ENCODE measurements at places on chromosomes 5 and 9.

GRCh38 chr9:120765910-120766425 is 27.2 kb downstream of the FBXW2 start:
- DNase-seq, result no peak

DNA sequence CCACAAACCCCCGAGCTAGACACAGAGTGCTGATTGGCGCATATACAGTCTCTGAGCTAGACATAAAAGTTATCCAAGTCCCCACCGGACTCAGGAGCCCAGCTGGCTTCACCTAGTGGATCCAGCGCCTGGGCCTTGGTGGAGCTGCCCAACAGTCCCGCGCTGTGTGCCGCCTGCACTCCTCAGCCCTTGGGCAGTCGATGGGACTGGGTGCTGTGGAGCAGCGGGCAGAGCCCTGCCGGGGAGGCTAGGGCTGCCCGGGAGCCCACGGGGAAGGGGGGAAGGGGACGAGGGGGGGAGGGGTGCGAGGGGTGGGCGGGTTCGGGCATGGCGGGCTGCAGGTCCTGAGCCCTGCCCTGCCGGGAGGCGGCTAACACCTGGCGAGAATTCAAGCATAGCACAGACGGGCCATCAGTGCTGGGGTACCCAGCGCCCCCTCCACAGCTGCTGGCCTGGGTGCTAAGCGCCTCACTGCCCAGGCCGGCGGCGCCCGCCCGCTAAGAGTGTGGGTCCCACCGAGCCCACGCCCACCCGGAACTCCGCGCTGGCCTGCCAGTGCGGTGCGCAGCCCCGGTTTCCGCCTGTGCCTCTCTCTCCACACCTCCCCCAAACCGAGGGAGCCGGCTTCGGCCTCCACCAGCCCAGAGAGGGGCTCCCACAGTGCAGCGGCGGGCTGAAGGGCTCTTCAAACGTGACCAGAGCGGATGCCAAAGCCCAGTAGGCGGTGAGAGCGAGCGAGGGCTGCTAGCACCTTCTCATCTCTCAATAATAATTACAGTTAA is 391.2 kb upstream of the NUDT12 start:
- no peak for DNase-seq

- DNase-seq, result no peak
Measured at GRCh38 chr5:124584991-124585715, 161.3 kb downstream of the ZNF608 start.

GRCh38 chr9:128550770-128551656 is 1.4 kb upstream of the SPTAN1 start:
- DNase-seq, result no peak

DNA sequence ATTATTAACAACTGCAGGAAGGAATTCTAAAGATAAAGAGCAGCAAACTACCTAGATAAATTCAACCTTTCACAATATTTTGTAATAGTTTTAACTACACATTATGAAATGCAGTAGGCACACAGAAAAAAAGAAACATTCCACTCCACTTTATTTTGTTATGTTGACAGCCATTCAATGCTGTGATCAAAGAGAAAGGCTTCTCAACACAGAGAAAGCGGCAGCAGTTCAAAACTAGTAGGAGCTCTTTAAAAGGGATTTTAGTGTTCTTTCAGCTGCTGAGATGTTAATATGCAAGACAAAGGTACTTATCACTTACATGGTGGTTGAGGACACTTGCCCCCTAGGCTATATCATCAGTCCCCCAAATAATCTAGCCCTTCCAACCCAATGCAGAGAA is 11.6 kb downstream of the CEMIP2 start:
- DNase-seq, result no peak

GRCh38 chr5:92504346-92504745 is 1076.7 kb downstream of the NR2F1-AS1 start:
- no peak for DNase-seq

- DNase-seq, result no peak
Measured at GRCh38 chr9:693201-694091, 148.1 kb upstream of the DMRT1 start.

DNA sequence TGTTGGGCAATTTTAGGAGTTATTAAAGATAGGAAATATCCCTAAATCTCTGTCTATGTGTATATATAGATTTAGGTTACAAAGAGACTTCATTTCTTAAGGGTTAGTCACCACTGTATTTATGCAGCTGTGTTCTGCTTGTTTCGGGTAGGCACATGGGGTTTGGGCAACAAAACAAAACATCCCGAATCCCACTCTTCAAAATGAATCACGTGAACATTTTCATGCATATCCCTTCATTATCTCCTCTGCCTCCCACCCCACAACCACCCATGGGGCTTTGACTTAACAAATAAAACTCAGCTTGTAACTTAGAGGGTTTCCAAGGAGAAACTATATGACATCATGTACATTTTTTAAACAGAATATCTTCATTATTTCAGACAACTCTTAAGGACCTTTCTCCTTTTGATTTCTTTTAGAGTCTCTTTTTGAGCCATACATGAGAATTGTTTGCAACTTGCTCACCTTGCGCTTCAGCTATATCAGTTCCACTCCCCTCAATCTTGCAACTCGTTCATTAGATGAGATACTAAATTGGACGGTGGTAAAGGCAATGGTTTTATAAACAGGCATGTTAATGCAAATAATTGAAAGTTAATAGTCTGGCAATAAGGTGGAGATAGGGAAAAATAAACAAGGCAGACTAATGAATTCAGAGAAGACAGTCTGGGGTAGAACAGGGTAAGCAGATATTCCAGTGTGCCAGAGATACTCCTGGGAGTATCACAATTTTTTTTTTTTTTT is 136.7 kb downstream of the CD180 start:
- DNase-seq, result no peak

DNA sequence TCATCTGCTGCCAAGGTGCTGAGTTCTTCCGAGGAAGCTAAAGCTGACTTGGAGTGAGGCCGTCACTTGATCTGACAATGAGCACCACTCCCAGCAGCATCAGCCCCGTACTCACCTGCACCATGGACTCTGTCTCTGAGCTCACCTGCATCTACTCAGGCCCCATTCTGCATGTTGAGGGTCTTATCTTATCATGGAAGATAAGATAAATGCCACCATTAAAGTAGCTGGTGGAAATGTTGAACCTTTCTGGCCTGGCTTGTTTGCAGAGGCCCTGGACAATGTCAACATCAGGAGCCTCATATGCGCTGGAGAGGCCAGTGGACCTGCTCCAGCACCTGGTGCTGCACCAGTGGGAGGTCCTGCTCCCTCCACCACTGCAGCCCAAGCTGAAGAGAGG is 35.0 kb upstream of the HMGCS1 start:
- no peak for DNase-seq

DNA sequence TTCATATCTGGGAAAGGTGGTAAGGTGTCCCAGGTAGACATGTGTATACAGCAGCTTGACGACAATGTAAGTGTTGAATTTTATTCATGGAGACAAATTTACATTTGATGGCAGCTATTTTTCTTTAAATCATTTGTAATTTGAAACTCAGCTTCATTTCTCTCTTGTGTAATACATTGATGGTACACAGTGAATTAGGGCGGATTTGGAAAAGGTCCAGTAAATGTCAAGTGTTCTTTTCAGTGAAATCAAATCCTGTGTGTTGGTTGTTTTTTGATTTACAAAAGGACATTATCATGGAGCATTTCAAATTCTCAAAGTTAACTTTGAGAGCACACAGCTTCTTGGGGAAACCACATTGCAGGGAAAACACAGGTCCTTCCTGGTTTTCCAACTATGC is 30.0 kb upstream of the PCSK1 start:
- DNase-seq, result no peak

DNA sequence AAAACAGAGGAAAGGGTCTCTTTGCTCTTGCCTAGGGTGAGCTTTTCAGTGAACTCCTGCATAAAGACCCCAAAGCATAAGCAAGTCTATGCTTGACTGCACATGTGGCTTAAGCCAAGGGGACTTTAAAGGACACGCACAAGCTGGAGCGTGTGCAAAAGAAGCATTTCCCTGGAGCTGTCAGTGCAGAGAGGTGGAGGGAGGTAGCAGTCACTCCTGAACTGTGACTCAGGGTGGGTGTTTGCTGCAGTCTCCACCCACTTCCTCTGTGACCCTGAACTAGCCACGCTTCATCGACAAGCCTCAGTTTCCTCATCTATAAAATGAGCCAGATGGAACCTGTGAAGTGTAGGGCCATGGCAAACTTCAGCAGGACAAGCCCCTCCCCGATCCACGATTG is 72.4 kb downstream of the PDZD2 start:
- DNase-seq, result no peak

DNA sequence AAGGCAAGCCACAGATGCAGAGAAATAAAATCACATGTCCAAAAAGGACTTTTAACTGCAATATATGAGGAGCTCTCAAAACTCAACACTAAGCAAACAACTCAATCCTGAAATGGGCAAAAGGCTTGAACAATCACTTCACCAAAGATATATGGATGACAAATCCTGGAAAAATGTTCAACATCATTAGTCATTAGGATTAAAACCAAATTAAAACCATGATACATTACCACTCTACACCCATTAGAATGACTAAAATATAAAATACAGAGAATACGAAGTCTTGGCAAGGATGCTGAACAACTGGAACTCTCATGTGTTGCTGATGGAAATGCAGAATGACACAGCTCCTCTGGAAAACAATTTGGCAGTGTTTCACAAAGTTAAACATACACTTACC is 277.4 kb downstream of the TLE1 start:
- no peak for DNase-seq

DNA sequence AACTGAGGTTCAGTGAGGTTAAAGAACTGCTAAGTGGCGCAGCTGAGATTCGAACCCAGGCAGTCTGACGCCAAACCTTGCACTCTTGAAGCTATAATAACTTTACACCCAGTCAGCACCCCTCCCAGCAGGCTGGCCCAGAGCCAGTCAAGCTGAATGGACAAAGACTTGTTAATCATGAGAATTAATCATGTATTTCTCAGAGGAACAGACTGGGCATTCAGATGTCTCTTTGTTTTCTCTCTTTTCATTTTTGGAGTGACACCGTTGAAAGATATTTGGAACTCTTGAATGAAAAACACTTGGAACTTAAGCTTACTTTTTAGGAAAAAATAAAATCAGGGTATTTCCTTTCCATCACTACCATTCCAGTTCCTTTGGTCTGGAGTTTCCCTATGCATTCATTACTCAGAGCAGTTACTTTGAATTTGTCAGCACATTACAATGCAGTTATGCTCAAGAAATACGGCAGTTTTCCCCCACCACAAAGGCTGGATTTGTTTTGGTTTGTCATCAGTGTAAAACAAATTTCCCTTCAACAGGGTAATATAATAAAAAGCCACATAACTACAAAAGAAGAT is 22.6 kb upstream of the MAMDC2 start:
- no peak for DNase-seq

GRCh38 chr5:13045897-13046551 is 898.5 kb downstream of the DNAH5 start:
- no peak for DNase-seq

DNA sequence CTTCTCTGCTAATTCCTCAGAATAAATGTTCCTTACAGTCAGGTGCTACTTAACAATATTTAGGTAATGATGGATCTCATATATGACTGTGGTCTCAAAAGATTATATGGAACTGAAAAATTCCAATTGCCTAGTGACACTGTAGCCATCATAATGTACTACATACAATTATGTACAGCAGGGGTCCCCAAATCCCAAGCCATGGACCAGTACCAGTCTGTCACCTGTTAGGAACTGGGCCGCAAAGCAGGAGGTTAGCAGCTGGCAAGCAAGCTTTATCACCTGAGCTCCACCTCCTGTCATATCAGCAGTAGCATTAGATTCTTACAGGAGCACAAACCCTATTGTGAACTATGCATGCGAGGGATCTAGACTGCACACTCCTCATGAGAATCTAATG is 69.6 kb downstream of the NR2F1-AS1 start:
- DNase-seq, result no peak

DNA sequence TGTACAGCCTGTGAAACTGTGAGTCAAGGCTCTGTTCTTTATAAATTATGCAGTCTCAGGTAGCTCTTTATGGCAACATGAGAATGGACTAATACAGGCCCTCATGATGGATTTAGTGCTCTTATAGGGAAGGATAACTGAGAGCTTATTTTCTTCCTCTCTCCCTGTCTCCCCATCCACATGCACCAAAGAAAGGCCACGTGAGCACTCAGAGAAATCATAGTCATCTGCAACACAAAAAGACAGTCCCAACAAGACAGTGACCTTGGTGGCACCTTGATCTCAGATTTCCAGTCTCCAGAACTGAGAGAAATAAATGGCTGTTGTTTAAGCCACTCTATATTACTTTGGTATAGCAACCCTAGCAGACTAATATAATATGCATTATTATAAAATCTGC is 2133.6 kb upstream of the ACO1 start:
- no peak for DNase-seq

DNA sequence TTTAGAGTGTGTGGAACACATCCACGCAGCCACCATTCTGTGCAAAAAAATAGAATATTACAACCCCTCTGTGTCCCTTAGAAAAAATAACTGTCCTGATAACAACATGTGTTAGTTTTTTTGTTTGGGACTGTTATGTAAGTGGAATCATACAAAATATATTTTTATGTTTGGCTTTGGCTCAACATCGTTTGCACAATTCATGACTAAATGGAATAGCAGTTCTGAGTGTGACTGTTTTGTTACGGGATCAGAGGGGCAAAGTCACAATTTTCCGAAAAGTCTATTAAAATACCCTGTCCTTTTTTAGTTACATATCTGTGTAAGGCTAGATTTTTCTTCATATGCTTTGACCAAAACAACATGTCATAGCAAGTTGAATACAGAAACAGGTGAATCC is 12.8 kb downstream of the MTREX start:
- DNase-seq, result no peak

DNA sequence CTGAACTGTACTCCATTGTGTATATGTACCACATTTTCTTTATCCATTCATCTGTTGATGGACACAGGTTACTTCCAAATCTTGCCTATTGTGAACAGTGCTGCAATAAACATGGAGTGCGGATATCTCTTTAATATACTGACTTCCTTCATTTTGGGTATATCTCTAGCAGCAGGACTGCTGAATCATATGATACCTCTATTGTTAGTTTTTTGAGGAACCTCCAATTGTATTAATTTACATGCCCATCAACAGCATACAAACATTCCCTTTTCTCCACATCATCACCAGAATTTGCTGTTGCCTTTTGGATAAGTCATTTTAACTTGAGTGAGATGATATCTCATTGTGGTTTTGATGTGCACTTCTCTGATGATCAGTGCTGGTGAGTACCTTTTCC is 81.8 kb upstream of the FAM120A start:
- DNase-seq, result no peak

DNA sequence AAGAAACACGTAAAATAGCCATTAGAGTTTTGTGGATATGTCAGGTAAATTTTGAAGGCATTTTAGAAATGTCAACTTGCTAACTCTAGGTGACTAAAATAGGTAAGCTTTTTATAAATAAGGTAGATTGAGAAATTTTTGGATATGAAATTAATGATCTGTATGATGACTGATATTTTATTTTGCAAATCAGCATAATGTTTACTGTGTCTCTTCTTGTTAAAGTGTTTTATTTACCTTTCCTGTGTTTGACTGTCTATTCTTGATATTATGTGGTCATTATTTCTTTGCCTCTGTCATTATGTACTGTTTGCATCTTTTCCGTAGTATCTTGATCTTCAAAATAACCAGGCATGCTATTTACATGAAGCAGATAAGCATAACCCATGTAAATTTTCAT is 58.4 kb downstream of the ZCCHC7 start:
- no peak for DNase-seq
